HL-60 (cell line): ENCODE measurements at places on chromosomes 13 and 19.

- no peak for DNase-seq
Measured at GRCh38 chr13:47418206-47418920, 521.5 kb upstream of the HTR2A start.

GRCh38 chr13:93268327-93269028, 41.9 kb downstream of the GPC6 start:
- no peak for DNase-seq

- DNase-seq, result no peak
Measured at GRCh38 chr19:5006201-5006600, 37.3 kb downstream of the KDM4B start.

- DNase-seq, result no peak
Measured at GRCh38 chr19:39802958-39803357, 24.3 kb downstream of the LEUTX start.

GRCh38 chr13:85316506-85317025, 482.7 kb downstream of the SLITRK6 start:
- DNase-seq, result no peak

DNA sequence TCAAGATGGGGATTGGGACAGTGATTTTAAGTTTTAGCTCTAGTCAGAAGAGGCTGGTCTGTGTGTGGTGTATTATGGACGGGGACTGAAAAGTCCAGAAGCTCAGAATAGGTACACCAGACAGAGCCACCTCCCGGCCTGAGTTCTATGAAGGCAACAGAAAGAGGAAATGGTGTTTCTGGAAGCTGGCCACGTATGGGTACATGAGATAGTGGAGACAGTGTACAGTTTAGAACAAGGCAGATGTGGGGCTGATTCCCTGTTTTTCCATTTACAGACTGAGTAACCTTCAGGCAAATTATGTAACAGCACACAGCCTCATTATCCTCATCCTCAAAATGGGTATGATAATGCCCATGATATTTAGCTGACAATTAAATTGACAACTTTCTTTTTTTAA, 1.3 kb downstream of the ZNF175 start:
- DNase-seq, result peak; percentile 75

GRCh38 chr13:103250071-103250470, 183.9 kb upstream of the SLC10A2 start:
- no peak for DNase-seq

DNA sequence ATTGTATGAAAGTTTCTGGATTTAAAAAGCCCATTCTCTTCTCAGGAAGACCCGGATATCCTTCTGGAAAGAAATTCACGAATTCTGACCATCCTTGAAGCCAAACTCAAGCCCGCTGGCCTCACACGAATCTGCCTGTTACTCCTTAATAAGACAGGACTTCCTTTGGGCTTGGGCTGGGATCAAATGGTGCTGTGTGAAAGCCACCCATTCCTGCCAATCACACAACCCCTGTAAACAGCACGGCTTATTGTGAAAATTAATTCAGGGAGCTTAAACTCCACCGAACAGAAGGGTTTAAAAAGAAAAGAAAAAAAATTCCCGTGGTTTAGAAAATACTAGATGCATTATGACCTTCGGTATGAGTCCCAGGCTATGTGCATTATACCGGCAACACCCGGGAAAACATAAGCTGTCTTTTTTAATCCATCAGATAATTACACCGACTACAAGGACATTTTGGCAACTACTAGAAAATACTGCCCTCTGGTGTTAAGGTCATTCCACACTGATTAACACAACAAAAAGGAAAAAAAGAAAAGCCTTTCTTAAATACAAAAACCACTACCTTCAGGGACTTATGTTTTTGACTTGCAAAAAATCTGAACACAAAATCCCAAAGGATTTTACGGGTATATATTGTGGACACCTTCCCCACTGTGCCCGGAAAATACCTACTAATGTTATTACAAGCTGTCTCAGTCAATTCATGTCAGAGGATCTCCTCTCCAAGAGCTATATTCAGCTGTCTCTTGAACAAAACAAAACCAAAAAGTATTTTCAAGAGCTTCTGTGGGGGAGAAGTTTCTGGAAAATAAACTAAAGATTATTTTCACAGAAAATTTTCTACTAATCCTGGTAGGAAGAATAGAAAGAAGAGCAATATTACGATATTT, 76.0 kb upstream of the LSM14A start:
- DNase-seq, result no peak
